Activated naive CD8-positive, alpha-beta T cell treated with anti-CD3 and anti-CD28 coated beads for 36 hours (primary cell): ENCODE measurements at places on chromosomes 7 and 10. TPM values are rescaled to one million over a fixed set of nuclear protein-coding genes. Genes with fewer than 3 reads are reported as not detected.

TMEM273 gene
- 0.76 TPM for total RNA-seq

DNA sequence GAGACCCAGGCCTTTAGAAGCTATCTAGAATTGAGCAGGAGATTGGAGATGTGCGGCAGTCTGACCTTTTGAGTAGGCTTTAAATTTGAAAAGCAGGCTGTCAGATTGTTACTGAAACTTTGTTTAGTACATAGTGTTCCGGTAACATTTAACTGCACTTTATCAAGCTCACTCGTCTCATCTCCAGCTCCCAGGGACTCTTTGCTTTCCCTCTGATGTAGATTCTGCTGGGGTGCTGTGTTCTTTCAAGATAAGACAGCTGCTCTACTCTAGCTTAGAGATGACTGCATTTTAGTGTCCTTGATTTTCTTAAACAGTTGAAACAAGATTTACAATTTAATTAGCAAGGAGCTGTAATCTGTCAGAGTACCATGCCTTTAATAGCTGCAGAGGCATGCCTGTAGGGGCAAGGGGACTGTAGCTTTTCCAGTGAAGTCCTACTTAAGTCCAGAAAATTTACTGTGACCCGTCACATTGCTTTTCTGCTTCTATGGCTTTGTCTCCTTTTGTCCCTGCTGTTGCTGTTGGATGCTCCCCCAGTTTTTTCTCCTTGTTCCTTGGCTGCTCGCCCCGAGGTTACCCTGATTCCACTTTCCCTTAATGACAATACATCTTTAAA lies 56.4 kb upstream of the MTPN start:
- H3K27ac ChIP-seq: no peak overlapping the region
- no peak for DNase-seq
- no peaks in the 10 kb centered on the region for H3K27me3 ChIP-seq
- H3K4me1 ChIP-seq: peaks cover 19% of the 10 kb centered on the region
- H3K4me3 ChIP-seq: no peak overlapping the region

NODAL gene
- not detected for total RNA-seq

- no peak for DNase-seq
- peaks cover 17% of the 10 kb centered on the region for H3K27me3 ChIP-seq
- H3K27ac ChIP-seq: no peak overlapping the region
- H3K4me3 ChIP-seq: no peak overlapping the region
Observed at GRCh38 chr10:33273295-33274002, 61.0 kb downstream of the NRP1 start.

GRCh38 chr7:149764481-149765398 lies 8.6 kb downstream of the ZNF467 start:
- no peaks in the 10 kb centered on the region for H3K27me3 ChIP-seq
- H3K36me3 ChIP-seq: no peaks in the 10 kb centered on the region
- no peak for DNase-seq
- H3K4me1 ChIP-seq: no peaks in the 10 kb centered on the region
- H3K27ac ChIP-seq: no peak overlapping the region

- H3K4me1 ChIP-seq: no peaks in the 10 kb centered on the region
- H3K4me3 ChIP-seq: no peak overlapping the region
- H3K36me3 ChIP-seq: no peaks in the 10 kb centered on the region
- peaks cover 4% of the 10 kb centered on the region for H3K27me3 ChIP-seq
- no peak for DNase-seq
Observed at GRCh38 chr7:13028825-13029099, 341.3 kb downstream of the ARL4A start.

GRCh38 chr7:64793106-64793755 lies 997 bp upstream of the ZNF138 start:
- H3K4me3 ChIP-seq: no peak overlapping the region
- H3K27me3 ChIP-seq: no peaks in the 10 kb centered on the region
- H3K36me3 ChIP-seq: peaks cover 22% of the 10 kb centered on the region
- peak overlapping the region; percentile 75 for H3K27ac ChIP-seq
- no peak for DNase-seq
- peaks cover 21% of the 10 kb centered on the region for H3K4me1 ChIP-seq

DNA sequence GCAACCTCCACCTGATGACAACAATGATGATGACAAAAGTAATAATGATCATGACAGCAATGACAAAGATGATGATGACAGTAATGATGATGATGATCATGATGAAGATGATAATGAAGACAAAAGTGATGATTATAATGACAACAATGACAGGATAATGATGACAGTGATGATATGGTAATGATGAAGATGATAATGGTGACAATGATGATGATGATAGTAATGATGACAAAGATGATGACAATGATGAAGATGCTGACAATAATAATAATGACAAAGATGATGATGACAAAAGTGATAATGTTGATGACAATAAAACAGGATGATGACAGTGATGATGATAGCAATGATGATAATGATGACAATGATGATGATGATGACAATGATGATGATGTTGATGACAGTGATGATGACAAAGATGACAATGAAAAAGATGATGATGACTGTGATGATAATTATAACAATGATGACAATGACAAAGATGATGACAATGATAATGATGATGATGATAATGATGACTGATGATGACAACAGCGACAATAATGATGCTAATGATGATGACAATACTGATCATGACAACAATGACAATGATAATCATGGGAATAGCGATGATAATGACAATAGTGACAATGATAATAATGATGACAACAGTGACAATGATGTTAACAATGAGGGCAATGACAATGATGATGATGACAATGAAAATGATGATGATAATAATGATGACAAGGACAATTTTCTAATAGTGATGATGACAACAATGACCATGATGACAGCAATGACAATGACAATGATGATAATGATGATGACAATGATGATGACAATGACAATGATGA lies 1106.5 kb upstream of the AUTS2 start:
- H3K27ac ChIP-seq: no peak overlapping the region
- no peaks in the 10 kb centered on the region for H3K4me1 ChIP-seq
- H3K36me3 ChIP-seq: no peaks in the 10 kb centered on the region
- no peak overlapping the region for H3K4me3 ChIP-seq

- H3K27ac ChIP-seq: no peak overlapping the region
- peak overlapping the region; percentile 76 for H3K4me3 ChIP-seq
- peaks cover 53% of the 10 kb centered on the region for H3K27me3 ChIP-seq
- peaks cover 21% of the 10 kb centered on the region for H3K4me1 ChIP-seq
- no peaks in the 10 kb centered on the region for H3K36me3 ChIP-seq
Observed at GRCh38 chr10:24207781-24208611, 942 bp upstream of the KIAA1217 start.

- DNase-seq: no peak
- no peaks in the 10 kb centered on the region for H3K27me3 ChIP-seq
- no peaks in the 10 kb centered on the region for H3K4me1 ChIP-seq
- no peak overlapping the region for H3K4me3 ChIP-seq
- H3K27ac ChIP-seq: no peak overlapping the region
Observed at GRCh38 chr10:128484041-128484440, 357.8 kb upstream of the MKI67 start.

DNA sequence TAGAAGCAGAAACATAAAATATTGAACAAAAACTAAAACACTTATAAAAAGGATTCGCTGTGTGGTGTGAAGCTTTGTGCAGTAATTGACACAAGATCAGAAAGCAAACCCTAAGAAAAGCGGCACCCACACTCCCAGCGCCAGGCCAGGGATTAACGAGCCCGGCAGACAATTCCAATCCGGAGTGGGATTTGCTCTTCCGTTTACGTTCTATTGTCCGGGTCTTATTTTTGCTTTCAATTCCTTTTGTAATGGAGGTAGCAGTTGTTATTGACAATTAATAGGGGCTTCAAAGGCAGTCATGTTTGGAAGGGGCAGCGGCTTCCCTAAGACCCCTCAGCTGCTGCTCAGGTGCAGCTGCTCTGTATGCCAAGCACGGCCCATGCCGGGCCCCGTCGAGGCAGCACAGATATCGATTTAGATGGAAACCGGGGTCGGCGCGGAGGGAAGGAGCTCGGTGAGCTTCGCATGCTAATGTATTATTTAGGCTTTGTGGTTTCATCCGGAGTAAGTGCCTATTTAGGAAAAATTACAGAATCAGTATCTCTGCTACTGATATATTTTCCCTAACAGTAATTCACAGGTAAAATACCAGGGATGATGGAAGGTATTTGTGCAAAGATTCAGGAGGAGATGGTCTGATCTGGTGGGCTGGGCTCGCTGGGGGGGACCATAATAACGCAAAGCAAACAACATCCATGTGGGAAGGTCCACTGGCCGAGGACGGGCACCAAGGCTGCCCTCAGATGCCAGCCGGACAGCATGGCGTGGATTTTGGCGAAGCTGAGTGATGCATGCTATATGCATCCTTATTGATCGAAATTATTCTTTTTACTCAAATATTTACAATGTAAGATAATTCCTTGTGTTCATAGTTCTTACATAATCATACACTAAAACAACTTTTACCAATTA lies 561.7 kb downstream of the PTPRN2 start:
- no peak overlapping the region for H3K4me3 ChIP-seq
- H3K36me3 ChIP-seq: no peaks in the 10 kb centered on the region
- no peak overlapping the region for H3K27ac ChIP-seq
- no peaks in the 10 kb centered on the region for H3K4me1 ChIP-seq
- H3K27me3 ChIP-seq: no peaks in the 10 kb centered on the region
